Cardiac septum (tissue), 1 donor: ENCODE measurements at places on chromosomes 6 and 20. TPM values are rescaled to one million over a fixed set of nuclear protein-coding genes. Genes with fewer than 3 reads are reported as not detected.

DNA sequence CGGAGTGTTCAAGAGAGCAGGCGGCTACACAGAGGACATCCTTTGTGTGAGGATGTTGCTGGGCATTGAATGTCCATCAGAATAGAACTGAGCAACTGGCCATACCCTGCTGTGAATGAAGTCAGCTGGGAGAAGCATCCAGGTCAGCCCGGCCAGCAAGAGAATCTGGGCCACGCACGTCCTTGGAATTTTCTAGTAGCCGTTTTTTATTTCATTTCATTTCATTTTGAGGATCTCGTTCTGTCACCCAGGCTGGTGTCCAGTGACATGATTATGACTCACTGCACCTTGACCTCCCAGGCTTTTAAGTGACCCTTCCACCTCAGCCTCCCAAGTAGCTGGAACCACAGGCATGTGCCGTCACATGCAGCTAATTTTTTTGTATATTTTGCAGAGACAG lies 97.9 kb downstream of the SSR1 start:
- DNase-seq: no peak

GRCh38 chr6:3966426-3966825 lies 112.5 kb downstream of the FAM217A start:
- no peak for DNase-seq

DNA sequence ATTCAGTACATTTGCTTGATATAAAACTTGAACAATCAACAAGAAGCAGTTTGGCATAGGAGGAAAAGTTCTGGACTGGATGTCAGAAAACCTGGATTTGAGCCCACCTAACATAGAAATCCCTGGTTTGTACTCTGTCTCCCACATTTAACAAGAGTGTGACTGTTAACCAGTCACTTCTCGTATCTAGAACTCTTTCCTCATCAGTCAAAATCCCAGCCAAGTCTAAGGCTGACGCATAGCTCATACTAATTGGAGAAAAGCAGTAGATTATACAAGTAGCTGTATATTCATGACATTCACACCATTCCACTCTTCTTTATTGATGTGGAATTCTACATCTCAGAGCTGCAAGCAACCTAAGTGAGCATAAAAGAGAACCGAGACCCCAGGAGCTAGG lies 222.7 kb downstream of the PHACTR1 start:
- no peak for DNase-seq

LY6G6D gene
- not detected for total RNA-seq

TREML4 gene
- not detected for total RNA-seq

DNA sequence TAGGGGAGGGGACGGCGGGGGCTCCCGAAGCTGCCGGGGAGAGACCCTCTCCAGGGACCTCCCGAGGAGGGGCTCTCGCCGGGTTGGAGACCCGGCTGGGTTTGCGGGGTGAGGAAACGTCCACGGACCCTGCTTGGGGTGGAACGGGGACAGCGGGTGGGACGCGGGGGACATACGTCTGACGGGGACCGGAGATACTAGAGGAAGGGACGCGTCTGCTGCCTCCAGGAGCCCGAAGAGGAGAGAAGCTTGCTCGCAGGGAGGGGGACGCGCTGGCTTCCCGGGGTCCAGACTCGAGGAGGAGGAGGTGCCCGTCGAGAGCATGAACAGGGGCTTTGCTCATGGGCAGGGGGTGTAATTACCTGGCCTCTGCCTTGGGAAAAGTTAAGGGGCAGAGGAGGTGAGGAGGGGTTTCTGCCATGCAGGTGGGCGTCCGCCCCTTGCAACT lies 593 bp downstream of the DNMT3B start:
- DNase-seq: no peak

DNA sequence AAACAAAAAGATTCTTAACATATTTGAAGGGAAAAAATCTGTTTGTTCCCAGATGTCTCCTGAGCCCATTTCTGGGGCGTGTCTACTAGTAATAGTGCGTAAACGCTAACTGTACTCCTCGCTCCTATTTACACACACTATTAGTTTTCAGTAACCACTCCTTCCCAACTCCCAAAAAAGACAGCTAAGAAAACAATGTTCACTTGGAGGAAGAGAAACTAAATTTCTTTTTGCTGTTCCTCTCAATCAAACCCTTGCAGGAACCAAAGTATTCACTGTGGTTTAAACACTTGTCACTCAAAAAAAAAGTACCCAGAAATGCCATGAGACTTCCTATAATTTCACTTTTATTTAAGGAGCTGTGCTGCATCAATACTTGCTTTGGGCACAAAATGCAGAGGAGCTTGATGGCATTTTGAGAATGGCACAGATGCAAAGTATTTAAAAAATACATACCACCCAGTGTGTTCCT lies 118.2 kb downstream of the BACH2 start:
- no peak for DNase-seq

ATP9A gene
- total RNA-seq: 25.4 TPM

DNA sequence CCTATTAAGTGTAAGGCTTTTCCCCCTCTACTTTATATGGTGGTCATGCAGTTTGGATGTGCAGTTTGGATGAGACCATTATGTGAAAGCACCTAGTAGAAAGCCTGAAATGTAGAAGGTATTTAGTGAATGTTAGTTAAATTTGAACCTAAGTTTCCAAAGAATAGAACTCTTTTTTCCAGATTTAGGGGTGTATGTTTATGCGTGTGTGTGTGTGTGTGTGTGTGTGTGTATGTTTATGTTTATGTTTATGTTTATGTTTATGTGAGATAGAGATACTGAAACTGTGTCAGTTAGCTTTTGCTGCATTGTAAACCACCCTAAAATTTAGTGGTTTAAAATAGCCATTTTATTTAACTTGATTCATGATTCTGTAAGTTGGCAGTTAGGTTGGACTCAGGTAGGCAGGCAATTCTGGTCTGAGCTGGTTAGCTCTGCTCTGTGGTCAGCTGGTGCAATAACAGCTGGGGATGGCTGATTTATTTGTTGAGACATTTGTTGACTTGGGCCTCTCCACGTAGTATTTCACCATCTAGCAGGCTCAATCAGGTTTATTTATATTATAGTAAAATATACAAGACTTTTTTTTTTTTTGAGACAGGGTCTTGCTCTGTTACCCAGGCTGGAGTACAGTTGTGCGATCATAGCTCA lies 54.0 kb downstream of the STK4 start:
- DNase-seq: no peak
